ENCODE measurements at places on chromosomes 6 and 20.

GRCh38 chr6:49325891-49326290, 137.2 kb downstream of the MMUT start:
- no peak for DNase-seq

- DNase-seq: no peak
Measured at GRCh38 chr20:6469695-6470094, 297.8 kb upstream of the BMP2 start.

DNA sequence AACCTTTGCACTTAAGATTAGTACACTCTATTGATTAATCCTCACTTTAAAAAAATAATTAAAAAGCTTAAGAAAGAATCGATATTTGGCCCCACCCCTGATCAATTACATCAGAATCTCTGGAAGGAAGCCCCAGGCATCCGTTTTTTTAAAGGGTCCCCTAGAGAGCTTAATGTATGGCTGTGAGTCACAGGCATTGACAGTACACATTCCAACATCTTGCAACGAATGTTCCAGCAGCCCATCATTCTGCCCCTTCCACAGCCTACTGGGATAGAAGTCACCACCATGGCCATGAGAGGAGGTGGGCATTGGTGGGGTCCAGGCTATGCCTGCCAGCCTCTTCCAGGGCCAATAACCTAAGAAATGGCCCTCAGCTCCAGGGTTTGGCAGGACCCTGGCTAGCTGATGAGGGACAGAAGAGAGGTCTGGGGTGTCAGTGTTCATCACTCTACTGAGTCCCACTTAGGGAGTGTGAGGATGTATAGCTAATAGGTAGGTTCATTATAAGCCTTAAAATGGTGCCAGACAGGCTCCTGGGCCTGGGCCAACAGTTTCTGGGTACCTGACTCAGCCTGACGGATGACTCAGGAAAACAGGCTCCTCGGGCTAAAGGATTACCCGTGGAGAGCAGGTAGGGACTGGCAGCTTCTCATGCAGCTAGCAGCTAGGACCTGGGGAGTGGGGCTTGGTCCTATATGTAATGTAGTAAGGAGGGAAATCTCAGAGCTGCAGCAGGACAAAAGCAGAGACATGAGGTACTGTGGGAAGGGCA, 40.4 kb downstream of the MDGA1 start:
- DNase-seq: no peak

- DNase-seq: peak; percentile 29
Measured at GRCh38 chr20:11060423-11061185, 386.8 kb upstream of the JAG1 start.

- no peak for DNase-seq
Measured at GRCh38 chr6:3766214-3766613, 14.7 kb upstream of the PXDC1 start.

DNA sequence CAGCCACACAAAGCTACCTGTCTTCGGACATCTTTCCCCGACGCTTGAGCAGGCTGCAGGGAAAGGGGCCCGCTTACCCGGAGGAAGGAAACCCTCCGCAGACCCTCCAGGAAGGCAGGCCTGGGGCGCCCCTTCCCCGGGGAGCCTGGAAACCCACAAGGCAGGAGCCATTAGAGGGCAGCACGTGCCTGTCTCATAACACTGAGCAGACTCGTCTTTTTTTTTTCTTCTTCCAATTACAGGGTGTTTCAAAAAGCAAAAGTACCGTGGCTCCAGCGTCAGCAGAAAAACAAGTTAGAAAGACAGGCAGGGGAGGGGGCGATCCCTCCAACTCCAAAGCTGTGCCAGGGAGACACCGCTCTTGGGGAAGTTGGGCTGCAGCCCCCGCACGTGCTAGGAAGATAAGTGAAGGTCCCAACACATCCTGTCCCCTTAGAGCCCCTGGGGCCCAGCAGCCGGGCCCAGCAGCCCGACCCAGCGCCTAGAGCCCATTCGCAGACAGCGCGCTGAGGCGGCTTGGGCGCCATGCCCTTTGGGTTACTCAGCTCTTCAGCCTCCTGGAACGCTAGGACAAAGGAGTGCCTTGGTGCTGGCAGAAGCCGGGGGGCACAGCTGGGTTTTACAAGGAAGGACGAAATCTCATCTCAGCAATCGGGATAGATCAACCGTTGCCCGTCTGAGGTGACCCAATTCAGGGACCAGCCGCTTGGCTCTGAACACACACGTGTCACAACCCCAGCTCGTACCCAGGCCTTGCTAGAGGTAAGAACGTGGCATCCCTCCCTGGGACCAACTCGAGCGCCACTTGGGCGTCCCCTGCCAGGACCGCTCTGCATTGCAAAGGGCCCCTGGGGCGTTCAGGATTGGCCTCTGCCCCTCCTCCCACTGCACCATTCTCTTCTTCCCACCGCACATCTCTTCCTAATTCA, 136.3 kb downstream of the LY86 start:
- DNase-seq: peak; percentile 90
